ENCODE measurements at places on chromosomes 4 and X.
A peak's percentile ranks its signal among the peaks of the same experiment; 100 is the strongest.

GRCh38 chrX:2457289-2458133, 43.3 kb downstream of the DHRSX start:
- no peak for DNase-seq

DNA sequence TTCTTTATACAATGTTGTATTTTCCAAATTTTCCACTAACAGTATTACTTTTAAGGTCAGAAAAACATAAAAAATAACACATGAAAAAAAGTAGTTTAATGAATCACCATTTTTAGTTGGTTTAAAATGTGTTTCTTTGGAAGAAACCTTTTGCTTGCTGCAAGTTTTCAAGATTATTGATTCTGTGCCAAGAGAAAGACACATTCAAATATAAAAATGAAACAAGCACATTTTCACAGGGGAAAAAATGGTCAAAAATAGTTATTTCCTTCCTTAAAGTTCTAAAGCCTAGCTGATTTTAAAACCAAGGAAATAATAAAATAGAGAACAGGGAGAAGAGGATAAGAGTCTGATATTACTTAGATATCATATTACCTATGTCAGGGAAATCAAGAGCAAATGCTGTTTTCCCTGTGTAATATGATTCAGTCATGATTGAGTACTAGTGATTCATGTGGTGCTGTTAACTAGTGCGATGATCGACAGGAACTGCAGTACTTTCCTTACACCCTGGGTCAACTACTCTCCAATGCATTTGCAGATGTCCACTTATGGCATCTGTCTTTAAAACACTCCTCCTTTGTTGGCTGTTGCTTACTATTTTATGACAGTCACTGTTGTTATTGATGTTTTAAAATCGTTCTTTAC, 103.8 kb downstream of the CAMK2D start:
- DNase-seq: no peak

GRCh38 chr4:75547647-75548387, 8.0 kb upstream of the ODAPH start:
- no peak for DNase-seq

- DNase-seq: no peak
Measured at GRCh38 chr4:172983014-172983413, 185.6 kb upstream of the GALNT7 start.

GRCh38 chr4:44916411-44916810, 190.1 kb upstream of the GNPDA2 start:
- peak; percentile 32 for DNase-seq

DNA sequence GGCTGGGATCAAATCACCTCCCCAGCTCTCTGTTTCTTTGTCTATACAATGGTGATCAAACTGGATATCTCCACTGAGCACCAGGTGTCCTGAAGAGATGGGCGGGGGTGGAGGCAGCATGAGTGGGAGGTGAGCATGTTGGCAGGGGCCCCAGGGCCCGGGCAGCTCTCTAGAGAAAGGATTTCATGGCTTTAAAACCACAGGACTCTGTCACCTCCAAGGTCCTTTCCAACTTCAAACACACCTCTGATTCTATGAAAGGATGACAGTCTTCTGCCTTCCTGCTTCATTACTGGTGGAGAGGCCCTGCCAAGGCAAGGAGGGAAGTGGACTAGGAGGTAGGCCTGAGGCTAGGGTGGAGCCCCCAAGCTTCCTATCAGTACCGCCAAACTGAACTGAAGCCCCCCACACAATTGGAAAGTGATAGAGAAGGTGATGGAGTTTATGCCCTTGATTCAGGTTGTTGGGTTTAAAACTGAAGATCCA, 38.6 kb downstream of the TRIM2 start:
- no peak for DNase-seq

GRCh38 chrX:120264341-120264740, 13.7 kb downstream of the ZBTB33 start:
- DNase-seq: no peak

GRCh38 chr4:133186845-133187244, 37.8 kb downstream of the PCDH10 start:
- DNase-seq: no peak

DNA sequence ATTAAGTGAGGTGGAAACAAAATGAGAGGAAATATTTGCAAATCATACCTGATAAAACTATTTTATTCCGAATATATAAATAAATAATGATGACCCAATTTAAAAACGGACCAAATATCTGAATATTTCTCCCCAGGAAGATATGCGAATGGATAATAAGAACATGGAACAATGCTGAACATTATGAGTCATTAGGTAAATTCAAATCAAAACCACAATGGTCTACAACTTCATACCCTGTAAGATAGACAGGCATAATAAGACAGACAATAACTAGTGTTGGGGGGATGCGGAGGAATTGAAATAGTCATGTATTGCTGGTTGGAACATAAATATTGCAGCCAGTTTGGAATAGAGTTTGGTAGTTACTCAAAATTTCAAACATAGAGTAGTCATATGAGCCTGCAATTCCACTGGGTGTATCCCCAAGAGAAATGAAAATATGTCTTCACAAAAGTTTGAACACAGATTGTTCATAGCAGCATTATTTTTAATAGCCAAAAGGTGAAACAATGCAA, 47.6 kb upstream of the DRP2 start:
- DNase-seq: no peak

- DNase-seq: no peak
Measured at GRCh38 chr4:3369781-3370674, 71.7 kb upstream of the HGFAC start.

GRCh38 chr4:26622913-26623312, 39.0 kb downstream of the TBC1D19 start:
- no peak for DNase-seq

DNA sequence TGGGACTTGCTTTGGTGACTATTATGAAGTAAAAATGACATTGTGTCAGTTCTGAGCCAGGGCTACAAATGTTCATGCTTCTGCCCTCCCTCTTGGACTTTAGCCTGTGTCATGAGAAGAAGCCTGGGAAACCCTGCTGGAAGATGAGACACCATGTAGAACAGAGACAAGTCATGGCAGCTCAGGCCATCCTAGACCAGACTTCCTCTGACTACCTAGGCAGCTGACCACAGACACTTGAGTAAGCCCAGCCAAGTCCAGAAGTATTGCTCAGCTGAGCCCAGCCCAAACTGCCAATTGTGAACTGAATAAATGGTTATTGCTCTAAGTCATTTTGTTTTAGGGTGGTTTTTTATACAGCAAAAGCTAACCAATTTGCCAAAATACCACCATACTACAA, 467.6 kb upstream of the CNKSR2 start:
- DNase-seq: no peak

GRCh38 chr4:20428436-20429160, 176.9 kb downstream of the SLIT2 start:
- DNase-seq: no peak

- no peak for DNase-seq
Measured at GRCh38 chrX:49268702-49269009, 937 bp upstream of the PPP1R3F start.

- DNase-seq: no peak
Measured at GRCh38 chr4:141565379-141566089, 70.8 kb upstream of the IL15 start.

DNA sequence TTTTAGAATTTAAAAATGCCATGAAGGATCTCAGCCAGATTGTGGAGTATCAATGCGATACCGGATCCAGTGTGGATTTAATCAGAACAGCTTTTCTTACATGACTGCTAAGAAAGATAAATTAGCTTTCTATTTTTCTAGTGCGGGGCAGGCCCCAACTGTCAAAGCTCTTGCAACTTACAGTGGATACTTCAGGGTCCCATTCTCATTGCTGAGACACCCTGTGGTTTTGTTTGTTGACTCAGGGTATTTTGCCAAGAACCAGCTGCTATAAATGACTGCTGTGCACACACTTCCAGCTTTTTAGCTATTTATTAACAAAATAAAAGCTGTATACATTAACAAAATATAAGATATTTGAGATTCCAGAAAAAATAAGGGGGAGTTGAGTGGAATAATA, 166.4 kb downstream of the DCLK2 start:
- DNase-seq: no peak

DNA sequence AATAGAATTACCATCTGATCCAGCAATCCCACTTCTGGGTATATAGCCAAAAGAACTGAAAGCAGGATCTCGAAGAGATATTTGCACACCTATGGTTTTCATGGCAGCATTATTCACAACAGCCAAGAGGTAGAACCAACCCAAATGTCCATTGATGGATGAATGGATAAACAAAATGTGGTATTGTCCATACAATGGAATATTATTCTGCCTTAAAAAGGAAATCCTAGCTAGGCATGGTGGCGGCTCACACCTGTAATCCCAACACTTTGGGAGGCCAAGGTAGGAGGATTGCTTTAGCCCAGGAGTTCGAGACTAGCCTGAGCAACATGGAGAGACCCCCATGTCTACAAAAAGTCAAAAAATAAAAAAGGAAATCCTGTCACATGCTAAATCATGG, 27.3 kb downstream of the SAT1 start:
- no peak for DNase-seq

- no peak for DNase-seq
Measured at GRCh38 chrX:105972690-105973386, 65.7 kb downstream of the SERPINA7 start.

GRCh38 chr4:159016593-159017024, 86.3 kb upstream of the RAPGEF2 start:
- no peak for DNase-seq

GRCh38 chr4:154953691-154954090, 172.6 kb downstream of the RBM46 start:
- no peak for DNase-seq

- no peak for DNase-seq
Measured at GRCh38 chr4:2935762-2936743, 27.2 kb downstream of the NOP14 start.
